ENCODE measurements at places on chromosomes 12 and 14.
A peak's percentile ranks its signal among the peaks of the same experiment; 100 is the strongest.

GRCh38 chr12:88946372-88946997 lies 366.2 kb upstream of the KITLG start:
- DNase-seq = no peak

- DNase-seq = peak; percentile 12
Measured at GRCh38 chr14:75711105-75711795, 50.2 kb downstream of the TTLL5 start.

- DNase-seq = no peak
Measured at GRCh38 chr12:95096378-95096777, 23.0 kb upstream of the NR2C1 start.

DNA sequence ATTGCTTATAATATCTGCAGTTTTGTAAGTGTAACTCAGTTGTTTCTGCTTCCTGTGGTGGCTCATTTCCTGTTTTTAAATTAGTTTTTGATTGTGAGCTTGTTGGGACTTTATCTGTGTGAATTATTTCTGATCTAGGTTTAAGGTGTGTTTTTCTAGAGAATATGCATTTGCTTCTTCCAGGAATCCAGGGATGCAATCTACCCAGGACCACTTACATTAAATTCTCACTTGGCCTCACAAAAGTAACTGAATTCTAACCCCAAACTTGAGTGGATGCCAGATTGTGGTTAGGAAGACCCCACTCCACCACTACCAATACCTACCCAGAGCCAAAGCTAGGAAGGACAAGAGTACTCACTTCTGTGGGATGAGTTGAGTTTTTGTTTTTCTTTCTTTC lies 11.9 kb downstream of the STYX start:
- DNase-seq = no peak

DNA sequence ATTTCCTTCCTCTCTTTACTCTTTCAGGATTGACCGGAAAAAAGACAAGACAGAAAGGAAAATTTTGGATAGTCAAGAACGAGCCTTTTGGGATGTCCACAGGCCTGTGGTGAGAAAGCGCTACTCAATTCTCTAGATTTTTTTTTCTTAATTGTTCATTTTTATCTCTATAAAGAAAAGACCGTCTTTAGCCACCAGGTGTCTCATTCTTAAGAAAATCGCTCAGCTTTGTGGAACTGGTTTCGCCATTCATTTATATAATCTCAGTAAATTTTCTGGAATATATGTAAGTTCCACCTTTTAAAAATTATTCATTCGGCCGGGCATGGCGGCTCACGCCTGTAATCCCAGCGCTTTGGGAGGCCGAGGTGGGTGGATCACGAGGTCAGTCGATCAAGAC lies 421.1 kb downstream of the DPF3 start:
- no peak for DNase-seq

DNA sequence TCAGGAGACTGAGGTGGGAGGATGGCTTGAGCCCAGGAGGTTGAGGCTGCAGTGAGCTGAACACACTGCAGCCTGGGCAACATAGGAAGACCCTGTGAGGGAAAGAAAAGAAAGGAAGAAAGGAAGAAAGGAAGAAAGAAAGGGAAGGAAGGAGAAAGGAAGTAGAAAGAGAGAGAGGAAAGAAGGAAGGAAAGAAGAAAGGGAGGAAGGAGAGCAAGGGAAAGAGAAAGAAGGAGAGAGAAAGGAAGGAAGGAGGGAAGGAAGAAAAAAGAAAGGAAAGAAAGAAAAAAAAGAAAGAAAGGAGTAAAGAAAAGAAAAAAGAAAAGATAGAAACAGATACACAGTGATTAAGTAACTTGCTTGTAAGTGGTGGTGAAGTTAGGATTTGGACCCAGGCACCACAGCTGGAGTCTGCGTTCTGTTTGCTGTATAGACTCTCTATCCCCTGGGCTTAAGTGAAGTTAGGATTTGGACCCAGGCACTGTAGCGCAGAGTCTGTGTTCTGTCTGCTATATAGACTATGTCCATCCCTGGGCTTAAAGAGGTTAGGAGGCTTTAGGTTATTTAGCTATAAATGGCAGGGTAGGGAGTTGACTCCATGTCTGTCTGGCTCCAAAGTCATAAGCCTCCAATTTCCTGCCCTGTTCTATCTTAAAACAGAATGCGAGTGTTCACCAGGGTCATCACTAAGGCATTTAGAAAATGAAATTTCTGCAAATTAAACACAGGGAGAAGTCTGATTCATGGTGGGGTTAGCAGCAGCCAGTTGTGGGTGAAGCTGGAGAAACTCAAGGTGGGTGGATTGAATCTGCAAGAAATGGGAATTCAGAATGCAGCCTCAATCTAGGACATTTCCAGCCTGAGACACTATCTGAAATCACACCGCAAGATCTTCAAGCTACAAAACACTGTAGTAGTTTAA lies 13.3 kb upstream of the C12orf75 start:
- DNase-seq = no peak

DNA sequence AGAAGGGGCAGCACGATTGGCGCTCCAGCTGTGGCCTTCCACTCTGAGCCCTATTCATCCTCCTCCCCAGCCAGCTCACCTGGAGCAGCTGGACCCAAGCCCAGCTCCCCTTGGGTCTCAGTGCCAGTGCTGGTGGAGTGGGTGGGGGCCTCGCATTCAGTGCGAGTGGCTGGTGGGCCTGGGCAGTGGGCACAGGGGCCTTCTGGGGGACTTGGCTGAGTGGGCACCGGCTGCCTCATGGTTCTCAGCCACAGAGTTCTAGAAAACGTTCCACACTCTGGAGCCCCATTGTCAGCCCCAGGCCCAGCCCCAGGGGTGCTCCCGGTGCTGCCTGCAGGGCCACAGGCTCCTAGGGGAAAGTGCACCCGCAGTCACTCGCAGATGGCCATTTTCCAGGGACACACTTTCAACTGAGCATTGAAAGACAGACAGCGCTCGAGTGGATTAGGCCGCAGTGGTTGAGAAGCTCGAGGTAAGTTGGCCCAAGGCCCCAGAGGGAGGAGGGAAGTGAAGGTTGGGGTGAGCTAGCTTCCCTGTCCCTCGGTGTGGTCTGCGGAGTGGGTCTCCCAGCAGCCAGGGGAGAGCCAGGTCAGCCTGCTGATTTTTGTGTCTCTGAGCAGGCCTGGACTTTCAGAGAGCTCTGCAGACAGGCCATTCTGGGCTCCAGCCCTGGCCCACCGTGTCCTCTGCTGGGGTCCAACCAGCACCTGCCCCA lies 3.8 kb downstream of the CLBA1 start:
- DNase-seq = no peak

- no peak for DNase-seq
Measured at GRCh38 chr14:94770251-94770749, 387 bp upstream of the GSC start.

Measured in stimulated activated CD4-positive, alpha-beta T cell treated with anti-CD3 and anti-CD28 coated beads, Interleukin-4, amount 100 ng/mL, for 24 hours (primary cell).